ENCODE measurements at places on chromosomes 7 and 10. TPM values are rescaled to one million over a fixed set of nuclear protein-coding genes. Genes with fewer than 3 reads are reported as not detected.

ZNF746 gene
- total RNA-seq = 16.1 TPM

DDC gene
- total RNA-seq = 0.26 TPM

KNDC1 gene
- total RNA-seq = under 0.01 TPM

NME8 gene
- not detected for total RNA-seq

CACNB2 gene
- 0.13 TPM for total RNA-seq

TEX47 gene
- total RNA-seq = not detected

EPHB4 gene
- 104 TPM for total RNA-seq

SCRN1 gene
- 35.5 TPM for total RNA-seq

SPDYE5 gene
- not detected for total RNA-seq

LIPJ gene
- total RNA-seq = not detected

GRCh38 chr10:93074597-93075368, 1.1 kb downstream of the CYP26A1 start:
- DNase-seq = no peak

- no peak for DNase-seq
Measured at GRCh38 chr10:128026615-128027300, 99.5 kb downstream of the MKI67 start.

- DNase-seq = peak; percentile 46
Measured at GRCh38 chr7:79520543-79520942, 67.1 kb upstream of the MAGI2 start.

DNA sequence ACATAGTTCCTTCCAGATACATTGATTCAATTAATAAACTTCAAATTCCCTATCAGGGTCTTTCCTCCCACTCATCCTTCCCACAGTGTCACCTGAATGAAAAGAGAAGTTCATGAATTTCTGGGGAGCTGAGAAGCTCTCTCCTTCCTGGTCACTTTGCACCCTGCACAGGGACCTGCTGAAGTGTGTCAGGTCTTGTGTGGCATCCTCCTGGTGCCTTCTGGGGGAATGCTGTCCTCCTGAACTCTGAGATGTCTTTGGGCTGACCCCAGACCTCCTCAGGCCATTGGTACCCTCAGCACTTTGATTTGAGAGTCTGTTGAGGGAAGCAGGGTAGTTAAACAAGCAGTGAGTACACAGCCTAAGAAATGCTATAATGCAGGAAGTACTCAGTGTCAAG, 39.5 kb upstream of the ITGA8 start:
- no peak for DNase-seq

DNA sequence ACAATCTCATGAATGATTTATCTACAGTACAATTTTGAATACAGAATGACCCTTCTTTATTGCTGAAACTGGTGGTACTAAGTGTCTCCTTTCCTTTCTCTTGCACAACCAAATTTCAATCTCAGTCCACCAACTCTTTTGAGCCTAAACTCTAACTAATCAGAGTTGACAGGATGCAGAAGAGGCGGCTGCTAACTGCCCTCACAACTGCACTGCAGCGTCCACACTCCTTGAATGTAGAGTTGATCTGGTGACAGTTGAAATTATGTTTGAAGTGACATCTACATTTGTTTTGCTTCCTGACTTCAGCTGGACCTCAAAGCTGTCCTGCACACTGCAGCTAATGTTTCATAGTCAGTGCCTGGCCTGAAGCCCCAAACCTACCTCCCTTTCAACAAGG, 139.6 kb downstream of the ZMYND11 start:
- no peak for DNase-seq

DNA sequence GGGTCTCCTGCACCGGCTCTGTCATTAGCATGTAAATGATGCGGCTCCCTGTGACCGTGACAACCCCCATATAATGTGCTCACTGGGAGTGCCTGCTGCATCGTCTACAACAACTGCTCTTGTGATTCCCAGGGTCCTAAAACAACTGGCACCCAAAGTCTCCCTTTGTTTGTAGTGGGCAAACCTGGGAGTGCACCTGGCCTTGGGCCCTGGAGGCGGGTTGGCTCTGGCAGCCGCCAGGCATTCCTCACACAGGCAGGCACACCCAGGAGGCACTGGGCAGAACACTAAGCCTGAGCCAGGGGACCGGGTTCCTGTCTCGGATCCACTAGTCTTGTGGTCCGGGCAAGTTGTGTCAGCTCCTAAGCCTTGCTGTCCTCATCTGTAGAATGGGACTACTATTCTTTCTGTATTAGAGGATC, 115.5 kb upstream of the GPR26 start:
- DNase-seq = no peak

DNA sequence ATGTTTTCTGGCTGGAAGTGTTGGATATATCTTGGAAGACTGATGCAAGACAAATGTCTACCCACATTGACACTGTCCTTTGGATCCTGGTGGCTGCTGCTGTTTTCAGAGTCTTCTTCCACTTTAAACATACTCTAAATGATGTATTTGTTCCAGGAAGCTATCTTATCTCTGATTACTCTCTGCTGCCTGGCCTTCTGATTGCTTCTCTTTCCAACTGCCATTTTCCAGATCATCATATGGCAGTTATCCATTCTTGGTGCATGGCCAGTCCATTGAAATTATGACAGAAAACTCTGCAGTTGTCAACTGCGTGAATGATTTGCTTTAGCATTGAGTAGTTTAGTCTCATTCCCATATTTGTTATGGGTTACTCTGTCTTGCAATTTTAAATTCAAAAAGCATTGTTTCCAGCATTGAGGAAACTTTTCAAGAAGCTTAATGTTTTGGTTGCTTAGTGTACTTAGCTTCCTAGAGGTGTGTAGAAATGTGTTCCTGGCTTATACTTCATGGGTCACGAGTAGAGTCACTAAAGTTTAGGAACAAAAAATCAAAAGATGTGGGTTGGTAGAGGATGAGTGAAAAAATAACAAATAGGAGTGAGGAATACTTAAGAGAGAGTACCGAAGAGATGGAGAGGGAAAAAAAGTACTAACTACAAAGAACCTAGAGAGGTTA, 268.3 kb upstream of the MTPN start:
- no peak for DNase-seq

DNA sequence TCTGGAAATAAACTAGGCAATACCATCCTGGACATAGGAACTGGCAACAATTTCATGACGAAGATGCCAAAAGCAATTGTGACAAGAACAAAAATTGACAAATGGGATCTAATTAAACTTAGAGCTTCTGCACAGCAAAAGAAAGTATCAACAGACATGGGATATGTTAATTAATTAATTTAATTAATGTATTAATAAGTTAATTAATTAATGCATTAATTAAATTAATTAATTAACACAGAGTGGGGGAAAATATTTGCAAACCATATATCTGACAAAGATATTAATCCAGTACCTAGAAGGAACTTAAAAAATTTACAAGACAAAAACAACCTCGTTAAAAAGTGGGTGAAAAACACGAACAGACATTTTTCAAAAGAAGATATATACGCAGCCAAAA, 83.6 kb downstream of the GCC1 start:
- no peak for DNase-seq

- peak; percentile 1 for DNase-seq
Measured at GRCh38 chr10:112689327-112690072, 242.5 kb downstream of the VTI1A start.

- DNase-seq = no peak
Measured at GRCh38 chr10:132282667-132283603, 24.8 kb downstream of the STK32C start.

GRCh38 chr10:97816609-97817008, 33.0 kb upstream of the GOLGA7B start:
- no peak for DNase-seq

- no peak for DNase-seq
Measured at GRCh38 chr7:30302656-30303311, 18.4 kb downstream of the ZNRF2 start.

DNA sequence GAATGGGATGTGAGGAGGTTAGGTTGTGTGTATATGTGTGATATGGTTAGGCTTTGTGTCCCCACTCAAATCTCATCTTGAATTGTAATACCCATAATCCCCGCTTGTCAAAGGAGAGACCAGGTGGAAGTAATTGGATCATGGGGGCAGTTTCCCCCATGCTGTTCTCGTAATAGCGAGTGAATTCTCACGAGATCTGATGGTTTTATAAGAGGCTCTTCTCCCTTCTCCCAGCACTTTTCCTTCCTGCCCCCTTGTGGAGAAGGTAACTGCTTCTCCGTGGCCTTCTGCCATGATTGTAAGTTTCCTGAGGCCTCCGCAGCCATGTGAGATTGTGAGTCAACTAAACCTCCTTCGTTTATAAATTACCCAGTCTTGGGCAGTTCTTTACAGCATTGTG, 47.3 kb downstream of the NPVF start:
- no peak for DNase-seq

DNA sequence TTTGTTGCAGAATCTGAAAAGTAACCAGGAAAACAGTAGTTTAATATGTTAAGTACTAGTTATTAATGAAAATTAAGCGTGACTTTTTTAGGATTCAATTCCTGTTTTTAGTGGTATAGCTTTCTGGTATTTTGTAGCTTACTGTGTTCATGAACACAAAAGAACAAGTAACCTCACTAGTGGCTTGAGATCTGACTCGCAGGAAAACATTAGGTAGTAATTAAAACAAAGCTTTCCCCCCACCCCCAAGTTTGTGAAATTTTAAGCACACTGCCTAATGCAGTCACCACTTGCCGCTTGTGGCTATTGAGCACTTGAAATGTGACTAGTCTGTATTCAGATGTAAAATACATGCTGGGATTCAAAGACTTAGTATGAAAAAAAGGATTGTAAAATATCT, 102.5 kb upstream of the RPA3 start:
- no peak for DNase-seq

GRCh38 chr7:1104516-1105179, 16.7 kb downstream of the GPER1 start:
- no peak for DNase-seq

DNA sequence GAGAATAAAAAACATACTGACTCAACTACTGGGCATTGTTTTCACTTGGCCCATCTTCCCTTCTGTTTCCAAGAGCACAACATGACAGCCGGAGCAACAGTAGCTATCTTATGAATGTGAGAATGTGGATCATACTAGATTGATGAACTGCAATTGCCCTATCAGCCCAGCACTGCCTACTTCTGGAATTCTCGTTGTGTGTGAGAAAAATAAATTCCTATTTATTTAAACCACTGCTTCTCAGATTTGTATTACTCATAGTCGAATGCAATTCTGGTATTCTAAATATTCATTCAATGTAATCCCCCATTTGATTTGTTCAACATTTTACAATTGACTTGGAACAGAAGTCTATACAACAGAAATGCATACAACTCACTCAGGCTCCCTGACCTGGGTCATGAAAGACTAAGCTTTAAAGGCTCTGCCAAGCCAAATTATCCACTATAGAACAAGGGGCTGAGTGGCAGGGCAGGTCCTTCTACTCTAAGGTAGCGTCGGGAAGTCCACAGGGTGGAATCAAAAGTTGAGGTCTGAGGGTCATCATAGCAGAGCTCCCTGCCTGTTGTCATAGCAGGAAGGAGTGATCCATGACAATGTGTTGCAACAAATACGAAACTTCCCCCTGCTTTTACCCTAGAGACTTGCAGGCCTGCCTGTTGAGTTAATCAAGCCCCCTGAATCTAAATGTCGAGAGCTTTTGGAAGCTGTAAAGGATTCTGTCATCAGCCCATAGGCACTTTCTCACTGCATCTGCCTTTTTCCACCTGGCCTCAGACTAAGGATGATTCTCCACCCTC, 12.4 kb upstream of the JAZF1 start:
- no peak for DNase-seq

DNA sequence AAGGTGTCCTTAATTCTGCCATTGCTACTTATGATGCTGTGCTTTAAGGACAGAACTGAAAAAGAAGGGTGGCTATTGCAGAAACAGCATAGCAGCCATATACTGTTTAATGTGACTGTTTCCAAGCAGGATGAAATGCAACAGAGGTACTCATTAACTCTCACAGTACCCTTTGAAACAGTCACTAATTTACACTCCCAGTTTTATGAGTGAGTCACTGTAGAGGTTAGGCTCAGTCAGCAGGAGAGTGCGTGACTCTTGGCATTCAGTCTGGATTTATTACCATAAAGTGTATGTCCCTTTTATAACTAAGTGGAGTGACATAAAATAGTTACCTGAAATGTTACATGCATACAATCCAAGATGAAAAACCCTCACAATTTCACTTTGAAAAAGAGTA, 27.7 kb downstream of the ALDH18A1 start:
- DNase-seq = peak; percentile 59

GRCh38 chr7:148014001-148014400, 576.6 kb upstream of the C7orf33 start:
- DNase-seq = no peak

GRCh38 chr10:104029521-104029860, 56.2 kb downstream of the COL17A1 start:
- no peak for DNase-seq

GRCh38 chr7:138979226-138979979, 1.8 kb downstream of the KIAA1549 start:
- no peak for DNase-seq

- DNase-seq = no peak
Measured at GRCh38 chr10:47181052-47181849, 118.7 kb upstream of the GDF10 start.

- no peak for DNase-seq
Measured at GRCh38 chr7:46830-47140, 145.6 kb upstream of the FAM20C start.

- no peak for DNase-seq
Measured at GRCh38 chr7:36360244-36360643, 29.4 kb upstream of the ANLN start.

DNA sequence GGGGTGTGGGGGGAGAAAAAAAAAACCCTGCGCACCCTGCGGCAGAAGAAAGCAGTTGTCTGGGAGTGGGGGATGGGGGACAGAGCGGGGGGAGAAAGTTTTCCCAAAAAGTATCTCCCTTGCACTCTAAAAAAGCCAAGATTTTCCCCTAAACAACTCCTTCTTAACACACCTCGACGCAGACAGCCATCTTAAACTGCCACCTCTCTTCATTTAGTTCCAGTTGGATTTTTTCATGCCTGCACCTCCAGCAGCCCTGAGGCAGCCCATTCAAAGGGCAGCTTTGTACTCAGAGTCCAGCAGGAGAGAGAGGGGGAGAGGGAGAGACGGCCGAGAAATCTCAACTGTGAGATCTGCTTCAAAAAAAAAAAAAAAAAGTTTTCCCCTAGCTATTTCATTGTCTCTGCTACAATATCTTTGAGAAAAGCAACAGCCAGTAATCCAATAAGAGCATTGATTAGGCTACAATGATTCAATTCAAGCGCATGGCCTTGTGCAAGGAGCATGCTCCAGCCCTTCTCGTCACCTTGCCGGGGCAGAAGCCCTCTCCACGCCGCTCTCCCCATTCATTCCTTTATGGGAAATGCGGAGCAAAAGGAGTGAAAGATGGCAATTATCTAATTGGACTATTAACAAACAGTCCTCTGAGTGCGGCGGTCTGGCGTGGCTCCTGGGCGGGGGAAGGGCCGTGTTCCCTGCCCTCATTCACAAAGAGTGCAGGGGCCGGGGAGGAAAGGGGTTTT, 939 bp upstream of the VAX1 start:
- no peak for DNase-seq

DNA sequence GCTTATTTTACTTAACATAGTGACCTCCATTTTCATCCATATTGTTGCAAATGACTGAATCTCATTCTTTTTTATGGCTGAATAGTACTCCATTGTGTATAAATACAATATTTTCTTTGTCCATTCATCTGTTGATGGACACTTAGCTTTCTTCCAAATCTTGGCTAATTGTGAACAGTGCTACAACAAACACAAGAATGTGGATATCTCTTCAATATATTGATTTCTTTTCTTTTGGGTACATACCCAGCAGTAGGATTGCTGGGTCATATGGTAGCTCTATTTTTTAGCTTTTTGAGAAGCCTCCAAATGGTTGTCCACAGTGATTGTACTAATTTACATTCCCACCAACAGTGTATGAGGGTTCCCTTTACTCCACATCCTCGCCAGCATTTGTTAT, 58.0 kb downstream of the CREB5 start:
- DNase-seq = no peak
